ENCODE measurements at places on chromosomes 11 and 22.

- DNase-seq: no peak
Measured at GRCh38 chr11:111148953-111149352, 96.6 kb upstream of the POU2AF2 start.

- DNase-seq: no peak
Measured at GRCh38 chr22:24291515-24292201, 21.0 kb downstream of the SPECC1L start.

- peak; percentile 49 for DNase-seq
Measured at GRCh38 chr22:47090591-47091245, 328.3 kb downstream of the TBC1D22A start.

DNA sequence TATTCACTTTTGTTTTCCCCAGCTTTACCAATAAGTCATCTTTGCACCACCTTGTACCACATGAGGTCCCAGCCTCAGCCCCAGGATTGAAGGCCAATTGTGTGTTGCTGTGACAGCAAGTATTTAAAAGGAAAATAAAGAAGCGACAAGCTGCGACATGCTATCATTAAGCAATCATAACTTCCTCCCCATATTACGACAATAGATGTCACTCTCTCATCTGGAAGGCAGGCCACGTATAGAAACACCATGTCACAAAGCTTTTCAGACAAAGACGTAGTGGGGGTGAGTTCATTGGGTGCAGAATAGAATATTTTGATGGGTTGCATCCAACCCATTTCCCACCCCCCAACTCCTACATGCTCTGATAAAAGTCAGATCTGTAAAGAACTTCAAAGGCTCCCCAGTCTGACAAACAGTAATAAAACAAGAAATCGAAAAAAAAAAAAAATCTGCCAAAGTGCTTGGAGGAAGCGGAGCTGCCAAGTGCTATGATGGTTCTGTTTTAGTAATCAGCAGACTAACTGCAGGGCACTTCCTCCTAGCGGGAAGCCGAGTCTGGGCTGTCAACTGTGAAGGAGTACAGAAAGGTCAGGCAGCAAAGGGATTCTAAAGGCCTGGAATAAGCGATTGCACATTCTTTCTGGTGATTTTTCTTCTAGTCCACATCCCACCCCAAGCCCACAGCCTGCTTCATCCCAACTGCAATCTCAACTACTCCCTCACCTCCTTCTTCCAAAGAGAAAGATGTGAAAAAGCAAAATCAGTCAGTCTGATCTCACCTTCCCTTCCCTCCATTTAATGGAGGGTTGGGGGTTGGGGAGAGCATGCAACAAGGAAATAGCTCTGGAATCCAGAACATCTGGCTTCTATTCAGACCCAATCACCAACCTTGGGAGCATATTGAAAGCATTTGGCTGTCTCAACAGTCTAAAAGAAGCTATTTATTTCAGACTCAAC is 131.4 kb upstream of the UBASH3B start:
- peak; percentile 9 for DNase-seq

- DNase-seq: no peak
Measured at GRCh38 chr22:31329453-31330215, 16.5 kb downstream of the PATZ1 start.

- peak; percentile 61 for DNase-seq
Measured at GRCh38 chr11:68010090-68011041, at the start of gene ALDH3B1. ALDH3B1 (plus strand) TSS chr11:68010327; CDS start chr11:68015298, 4,971 bp downstream.

- DNase-seq: peak; percentile 73
Measured at GRCh38 chr11:111417011-111417765, 38.1 kb upstream of the POU2AF1 start.

GRCh38 chr11:128724891-128725611 is 31.2 kb downstream of the FLI1 start:
- no peak for DNase-seq

DNA sequence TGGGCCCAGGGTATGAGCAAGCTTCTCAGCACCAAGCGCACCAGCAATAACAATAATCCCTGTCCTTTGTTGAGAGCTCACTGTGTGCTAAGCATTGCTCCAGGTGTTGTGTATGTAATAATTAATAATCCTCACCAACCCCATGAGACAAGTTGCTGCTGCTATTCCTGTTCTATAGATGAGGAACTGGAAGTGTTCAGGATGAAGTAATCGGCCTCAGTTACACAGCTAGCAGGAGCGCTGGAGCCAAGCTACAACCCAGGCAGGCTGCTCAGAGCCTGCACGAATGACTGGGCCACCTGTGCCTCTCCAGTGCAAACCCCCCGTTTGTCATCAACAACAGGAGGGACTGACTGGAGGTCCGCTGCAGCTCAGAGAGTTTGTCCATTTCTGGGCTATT is 35.2 kb upstream of the CECR2 start:
- DNase-seq: no peak

DNA sequence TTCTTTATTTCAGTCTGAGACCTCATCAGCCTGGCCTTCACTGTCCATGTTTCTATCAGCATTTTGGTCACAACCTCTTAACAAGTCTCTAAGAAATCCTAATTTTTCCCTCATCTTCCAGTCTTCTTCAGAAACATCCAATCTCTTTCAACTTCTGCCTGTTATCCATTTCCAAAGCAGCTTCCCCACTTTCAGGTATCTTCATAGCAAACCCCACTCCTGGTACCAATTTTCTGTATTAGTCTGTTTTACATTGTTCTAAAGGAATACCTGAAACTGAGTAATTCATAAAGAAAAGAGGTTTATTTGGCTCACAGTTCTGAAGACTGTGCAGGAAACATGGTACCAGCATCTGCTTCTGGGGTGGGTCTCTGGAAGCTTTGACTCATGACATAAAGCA is 8.1 kb upstream of the OR6X1 start:
- no peak for DNase-seq

GRCh38 chr11:5605849-5606248 is 9.4 kb downstream of the TRIM6 start:
- no peak for DNase-seq

DNA sequence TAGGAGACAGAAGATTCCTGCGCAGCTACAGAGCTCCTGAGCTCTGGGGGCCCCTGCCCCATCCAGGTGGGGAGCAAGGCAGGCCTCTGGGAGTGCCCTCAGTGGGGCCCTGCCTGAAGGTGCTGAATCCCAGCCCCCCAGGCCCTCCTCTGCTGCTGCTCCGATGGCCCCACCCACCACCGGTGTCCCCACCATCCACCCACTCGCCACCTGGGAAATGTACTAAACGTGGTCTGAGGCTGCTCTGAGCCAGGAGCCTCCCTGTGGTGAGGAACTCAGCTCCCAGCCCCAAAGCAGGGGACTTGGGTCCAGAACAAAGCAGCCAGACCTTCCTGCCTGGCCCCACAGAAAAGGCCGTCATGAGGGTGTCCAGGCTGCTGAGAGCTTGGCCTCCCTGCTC is 289.4 kb downstream of the CTTN start:
- no peak for DNase-seq

GRCh38 chr22:19848298-19849224 is 6.1 kb downstream of the GNB1L start:
- peak; percentile 36 for DNase-seq

- peak; percentile 95 for DNase-seq
Measured at GRCh38 chr11:110712659-110713448, 617 bp upstream of the ARHGAP20 start.

DNA sequence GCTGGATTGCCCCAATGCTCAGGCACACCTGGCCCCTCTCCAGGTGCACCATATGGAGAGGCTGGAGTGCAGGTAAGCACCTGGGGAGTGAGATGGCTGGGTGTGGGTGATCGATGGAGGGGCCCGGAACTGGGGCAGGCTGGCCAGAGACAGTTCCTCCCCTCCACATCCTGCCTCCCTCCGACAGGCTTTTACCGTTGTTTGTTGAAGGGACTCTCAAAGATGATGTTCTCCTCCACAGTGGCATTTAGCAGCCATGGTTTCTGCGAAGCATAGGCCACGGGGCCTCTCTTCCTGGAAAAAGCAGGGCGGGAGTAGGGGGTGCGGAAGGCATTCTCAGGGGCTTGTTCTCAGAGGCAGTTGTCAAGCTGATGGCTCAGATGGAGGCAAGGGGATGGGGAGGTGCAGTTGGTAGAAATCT is 25.9 kb upstream of the KCNJ11 start:
- peak; percentile 98 for DNase-seq

GRCh38 chr11:100105255-100105981 is 581.7 kb upstream of the ARHGAP42 start:
- DNase-seq: no peak

DNA sequence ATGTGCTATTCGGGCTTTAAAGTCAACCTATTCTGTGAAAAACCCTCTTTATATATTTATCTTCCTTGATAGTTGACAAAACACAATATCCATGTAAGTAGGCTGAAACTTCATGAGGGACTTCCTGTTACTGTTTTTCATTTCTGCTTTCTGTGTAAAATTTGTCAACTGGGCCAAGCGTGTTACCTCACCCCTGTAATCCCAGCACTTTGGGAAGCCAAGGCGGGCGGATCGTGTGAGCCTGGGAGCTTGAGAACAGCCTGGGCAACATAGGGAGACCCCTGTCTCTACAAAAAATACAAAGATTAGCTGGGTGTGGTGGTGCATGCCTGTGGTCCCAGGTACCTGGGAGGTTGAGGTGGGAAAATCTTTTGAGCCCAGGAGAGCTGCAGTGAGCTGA is 66.5 kb upstream of the SLC25A18 start:
- DNase-seq: no peak

DNA sequence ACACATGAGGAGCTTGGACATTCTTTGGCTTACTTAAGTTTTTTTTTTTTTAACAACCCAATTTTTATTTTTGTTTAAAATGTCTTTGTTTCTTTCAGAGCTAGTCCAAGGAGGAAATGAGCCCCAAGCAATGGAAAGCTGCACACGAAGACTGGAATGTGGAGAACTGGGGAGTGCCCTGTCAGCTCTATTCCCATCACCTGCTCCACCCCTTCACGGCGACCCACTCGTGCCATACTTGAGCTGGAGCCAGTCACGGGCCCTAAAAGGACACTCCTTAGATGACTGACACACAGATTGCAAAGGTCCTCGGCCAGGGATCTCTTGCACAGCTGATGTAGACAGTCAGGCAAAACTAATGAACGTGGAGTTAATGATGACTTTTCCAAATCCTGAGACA is 10.6 kb upstream of the SLC25A18 start:
- no peak for DNase-seq

DNA sequence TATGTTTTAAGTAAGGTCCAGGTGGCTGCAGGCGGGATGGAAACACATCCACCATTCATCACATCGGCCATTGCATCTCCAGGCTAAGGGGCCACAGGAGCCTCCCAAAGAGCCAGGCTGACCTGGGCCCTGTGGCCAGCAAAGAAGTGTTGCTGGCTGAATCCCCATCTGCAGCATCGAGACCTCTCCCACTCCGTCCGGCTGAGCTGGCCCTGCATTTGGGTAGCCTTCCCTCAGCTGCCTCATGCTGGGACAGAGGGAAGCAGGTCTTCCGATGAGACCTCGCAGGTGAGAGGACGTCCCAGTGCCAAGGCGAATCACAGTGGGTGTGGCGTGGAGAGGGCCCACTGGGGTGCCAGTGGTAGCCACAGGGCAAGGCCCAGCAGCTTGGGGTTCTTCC is 24.5 kb downstream of the RSPH14 start:
- no peak for DNase-seq

DNA sequence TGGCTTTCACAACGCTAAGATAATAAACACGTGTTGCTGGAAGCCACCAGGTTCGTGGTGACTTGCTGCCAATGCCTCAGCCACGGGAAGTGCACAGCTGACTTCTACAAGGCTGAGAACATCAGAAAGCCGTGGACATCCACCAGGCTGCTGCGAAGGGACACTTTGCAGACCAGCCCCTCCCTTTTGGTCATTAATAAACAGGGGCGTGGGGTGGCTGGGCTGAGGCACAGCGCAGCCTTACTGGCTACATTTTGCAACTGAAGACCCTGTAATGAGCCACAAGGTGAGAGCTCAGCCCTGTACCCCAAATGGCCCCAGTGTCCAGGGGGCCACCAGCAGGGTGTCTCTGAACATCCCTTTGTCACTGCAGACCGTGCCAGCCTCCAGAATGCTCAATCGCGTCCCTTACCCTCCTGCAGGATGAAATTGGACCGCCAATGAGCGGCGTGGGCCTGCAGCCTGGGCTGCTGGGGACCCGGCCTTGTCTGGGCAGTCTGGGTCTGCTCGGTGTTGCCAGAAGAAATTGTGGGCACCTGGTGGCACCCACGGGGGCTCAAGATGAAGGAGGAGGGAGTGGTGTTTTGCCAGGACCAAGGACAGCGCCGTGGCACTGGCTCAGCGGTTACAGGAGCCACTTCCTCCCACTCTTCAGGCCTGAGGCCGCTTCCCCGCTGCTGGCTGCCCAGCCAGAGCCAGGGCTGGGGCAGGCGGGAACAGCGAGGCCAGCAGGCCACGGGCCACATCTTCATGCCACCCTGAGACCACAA is 181.9 kb downstream of the CTTN start:
- no peak for DNase-seq

- no peak for DNase-seq
Measured at GRCh38 chr11:112237451-112237850, 11.2 kb downstream of the PTS start.

DNA sequence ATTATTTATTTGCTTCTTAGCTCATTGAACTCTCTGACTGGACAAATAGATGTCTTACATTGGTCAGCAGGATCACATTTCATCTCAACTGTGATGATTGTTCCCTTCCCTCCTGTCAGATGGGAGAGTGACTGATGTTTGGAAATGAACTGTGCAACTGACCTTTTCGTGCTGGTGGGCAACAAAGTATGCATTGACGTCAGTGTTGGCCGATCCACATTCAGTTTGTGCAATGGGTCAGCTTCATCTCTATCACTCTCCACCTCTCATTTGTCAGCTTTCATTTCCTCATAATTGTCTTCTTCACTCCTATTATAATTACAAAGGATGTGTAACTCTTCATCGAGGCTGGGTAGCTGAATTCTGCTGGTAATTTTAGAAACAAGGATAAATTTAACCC is 71.3 kb downstream of the PPP2R1B start:
- DNase-seq: peak; percentile 89

DNA sequence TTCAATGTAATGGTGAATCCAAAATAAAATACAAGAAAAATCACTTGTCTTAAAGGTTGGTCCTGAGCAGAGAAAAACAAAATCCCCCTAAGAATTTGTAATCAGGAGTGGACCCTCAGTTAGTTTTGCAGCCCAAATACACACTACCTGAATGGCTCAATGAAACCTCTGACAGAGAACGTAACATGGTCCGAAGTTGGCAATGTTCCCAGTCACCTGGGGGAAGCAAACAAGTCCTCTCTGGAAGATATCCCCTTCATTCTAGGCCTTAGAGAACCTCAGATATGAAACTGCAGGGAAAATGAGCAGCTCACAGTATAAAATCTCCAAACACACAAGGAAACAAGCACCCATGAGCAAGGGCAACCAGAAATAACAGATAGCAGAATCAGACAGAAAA is 58.2 kb downstream of the MORC2 start:
- DNase-seq: peak; percentile 74

DNA sequence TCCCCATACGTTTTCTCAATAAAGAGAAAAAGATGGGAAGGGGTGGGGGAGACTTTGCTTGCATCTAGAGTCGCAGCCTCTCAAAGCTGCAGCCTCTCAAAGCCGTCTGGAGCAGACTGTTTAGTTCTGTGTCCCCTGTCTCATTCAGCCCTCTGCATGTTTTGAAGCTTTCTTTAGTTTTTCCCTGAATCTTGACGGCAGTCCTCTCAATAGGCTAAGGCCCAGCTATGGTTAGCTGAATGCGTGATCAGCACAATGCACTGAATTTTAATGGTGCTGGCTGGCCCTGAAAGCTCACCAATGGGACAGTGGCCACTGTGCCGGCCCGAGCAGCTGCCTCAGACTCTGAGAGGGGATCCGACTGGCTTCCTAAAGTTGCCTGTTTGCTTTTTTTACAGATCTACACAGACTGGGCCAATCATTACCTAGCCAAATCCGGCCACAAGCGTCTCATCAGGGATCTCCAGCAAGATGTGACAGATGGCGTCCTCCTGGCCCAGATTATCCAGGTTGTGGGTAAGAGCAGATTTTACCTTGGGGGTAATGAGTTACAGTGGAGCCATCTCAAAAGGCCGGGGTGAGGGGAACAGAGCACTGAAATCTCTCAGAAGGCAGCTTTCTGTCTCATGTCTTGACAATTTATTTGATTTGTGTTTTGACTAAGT is 119.6 kb downstream of the NAV2 start:
- DNase-seq: peak; percentile 39
